Mesothelial cell of epicardium (in vitro differentiated cells): ENCODE measurements at places on chromosomes 6 and 20. TPM values are rescaled to one million over a fixed set of nuclear protein-coding genes. Genes with fewer than 3 reads are reported as not detected.

GRCh38 chr6:148445116-148445515 is 102.5 kb downstream of the SASH1 start:
- DNase-seq, result no peak
- peaks cover 6% of the 10 kb centered on the region for H3K36me3 ChIP-seq
- H3K27me3 ChIP-seq, result no peaks in the 10 kb centered on the region
- peaks cover 48% of the 10 kb centered on the region for H3K4me1 ChIP-seq
- peak overlapping the region; percentile 59 for H3K27ac ChIP-seq
- no peak overlapping the region for H3K4me3 ChIP-seq

- H3K4me3 ChIP-seq, result no peak overlapping the region
- DNase-seq, result no peak
- H3K36me3 ChIP-seq, result peaks cover 21% of the 10 kb centered on the region
- H3K4me1 ChIP-seq, result peaks cover 1% of the 10 kb centered on the region
- H3K27me3 ChIP-seq, result no peaks in the 10 kb centered on the region
Measured at GRCh38 chr6:147366290-147366689, 142.2 kb upstream of the SAMD5 start.

- H3K27ac ChIP-seq, result no peak overlapping the region
- no peak for DNase-seq
- no peak overlapping the region for H3K4me3 ChIP-seq
- no peaks in the 10 kb centered on the region for H3K4me1 ChIP-seq
Measured at GRCh38 chr6:144753023-144753705, 468.0 kb downstream of the UTRN start.

DNA sequence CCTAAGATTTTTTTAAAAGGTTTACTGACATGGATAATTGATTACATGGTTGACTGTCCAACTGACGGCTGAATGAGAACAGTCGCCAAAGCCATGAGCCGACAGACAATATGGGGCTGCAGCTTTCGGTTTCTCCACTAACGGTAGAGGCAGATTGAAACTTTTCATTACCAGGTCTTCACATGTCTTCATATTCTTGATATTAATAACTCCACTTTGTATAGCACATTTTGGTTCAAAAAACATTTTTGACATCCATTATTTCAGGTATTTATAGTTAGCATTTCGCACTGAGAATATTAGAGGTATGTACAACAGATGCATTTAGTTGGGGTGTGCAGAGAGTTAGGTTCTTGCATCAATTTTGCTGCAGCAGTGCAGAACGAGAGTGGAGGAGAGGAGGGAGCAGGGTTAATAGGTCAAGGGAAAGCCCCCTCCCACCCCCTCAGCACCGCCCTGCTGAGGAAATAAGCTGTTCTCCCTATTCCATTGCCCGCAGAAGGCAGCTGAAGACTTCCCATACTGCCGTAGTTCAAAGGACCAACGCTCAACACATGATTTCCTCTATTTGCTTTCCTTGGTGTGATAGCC is 73.6 kb upstream of the ADTRP start:
- no peaks in the 10 kb centered on the region for H3K27me3 ChIP-seq
- H3K27ac ChIP-seq, result no peak overlapping the region

GRCh38 chr6:168655462-168656152 is 214.6 kb downstream of the SMOC2 start:
- H3K27ac ChIP-seq, result no peak overlapping the region
- no peak overlapping the region for H3K4me3 ChIP-seq
- DNase-seq, result no peak
- H3K4me1 ChIP-seq, result peaks cover 9% of the 10 kb centered on the region
- H3K27me3 ChIP-seq, result peaks cover 1% of the 10 kb centered on the region

GRCh38 chr6:46990031-46990644 is 52.0 kb downstream of the ADGRF1 start:
- H3K27me3 ChIP-seq, result no peaks in the 10 kb centered on the region
- DNase-seq, result no peak
- H3K4me3 ChIP-seq, result no peak overlapping the region
- H3K36me3 ChIP-seq, result no peaks in the 10 kb centered on the region

GRCh38 chr20:17317341-17317740 is 90.5 kb downstream of the PCSK2 start:
- no peaks in the 10 kb centered on the region for H3K36me3 ChIP-seq
- H3K4me1 ChIP-seq, result no peaks in the 10 kb centered on the region
- peaks cover 43% of the 10 kb centered on the region for H3K27me3 ChIP-seq

GRCh38 chr20:32496811-32497533 is 88.2 kb downstream of the NOL4L start:
- H3K4me1 ChIP-seq, result peaks cover 22% of the 10 kb centered on the region
- no peak for DNase-seq
- H3K36me3 ChIP-seq, result peaks cover 15% of the 10 kb centered on the region
- H3K27me3 ChIP-seq, result no peaks in the 10 kb centered on the region

Gene ARFGEF2
- total RNA-seq, result 23.6 to 24.7 TPM (median 23.8 TPM) in 3 replicates

Gene POPDC3
- 10.1 to 11.1 TPM (median 10.4 TPM) in 3 replicates for total RNA-seq

Gene SLA2
- 0.16 to 0.18 TPM (median 0.18 TPM) in 3 replicates for total RNA-seq

Gene LY6G6C
- 0.89 to 1.4 TPM (median 1.3 TPM) in 3 replicates for total RNA-seq
